Germinal center (tissue), 1 donor: ENCODE measurements at places on chromosomes 2 and 18.

GRCh38 chr2:7472465-7472864, 555.3 kb downstream of the RNF144A start:
- no peak for DNase-seq

GRCh38 chr2:120400551-120400950, 54.6 kb downstream of the INHBB start:
- no peak for DNase-seq

- no peak for DNase-seq
Observed at GRCh38 chr2:210169516-210170195, 1.6 kb downstream of the KANSL1L start.

- peak; percentile 46 for DNase-seq
Observed at GRCh38 chr2:136381722-136382633, 264.0 kb upstream of the CXCR4 start.

- DNase-seq = no peak
Observed at GRCh38 chr18:48975120-48975816, 24.5 kb upstream of the SMAD7 start.

GRCh38 chr2:102848366-102848839, 86.6 kb downstream of the TMEM182 start:
- DNase-seq = peak; percentile 34

DNA sequence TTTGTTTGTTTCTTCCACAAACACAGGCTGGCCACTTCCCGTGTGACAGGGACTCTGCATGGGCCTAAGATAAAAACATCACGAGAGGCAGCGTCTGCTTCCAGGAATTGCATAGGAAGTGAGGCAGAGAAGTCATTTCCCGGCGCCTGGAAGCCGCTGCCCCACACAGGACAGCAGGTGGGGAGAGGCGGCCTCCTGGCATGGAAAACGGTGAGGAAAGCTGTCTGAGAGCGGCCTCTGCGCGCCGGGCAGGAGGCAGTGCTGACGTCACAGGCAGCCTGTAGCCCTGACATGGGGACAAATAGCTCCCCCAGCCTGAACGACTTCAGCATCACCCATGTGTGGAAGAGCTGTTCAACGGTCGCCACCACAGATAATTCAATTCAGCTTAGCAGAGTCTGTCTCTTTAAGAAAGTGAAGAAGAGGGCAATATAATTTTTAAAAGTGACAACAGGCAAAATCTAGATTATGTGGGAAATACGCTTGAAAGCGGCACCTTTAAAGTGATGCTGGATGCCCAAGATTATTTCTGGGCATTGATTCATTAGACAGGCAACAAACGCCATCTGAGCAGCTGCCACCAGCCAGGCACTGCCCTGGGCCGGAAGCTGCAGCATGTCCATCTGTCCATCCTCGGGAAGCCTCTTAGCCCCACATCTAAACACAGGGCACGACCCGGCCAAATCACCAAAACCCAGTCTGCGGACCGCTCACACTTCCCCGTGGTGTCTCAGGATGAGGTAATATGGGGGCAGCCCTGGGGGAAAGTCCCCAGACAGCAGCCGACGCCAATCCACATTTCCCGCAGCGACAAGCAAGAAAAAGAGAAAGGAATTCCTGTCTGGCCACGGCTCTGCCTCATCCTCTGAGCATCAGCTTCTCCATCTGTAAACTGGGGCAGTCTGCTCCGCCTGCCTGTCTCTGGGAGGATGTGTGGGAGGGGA, 138.9 kb downstream of the PXDN start:
- DNase-seq = no peak

- no peak for DNase-seq
Observed at GRCh38 chr2:159617646-159618045, 1.3 kb upstream of the BAZ2B start.

DNA sequence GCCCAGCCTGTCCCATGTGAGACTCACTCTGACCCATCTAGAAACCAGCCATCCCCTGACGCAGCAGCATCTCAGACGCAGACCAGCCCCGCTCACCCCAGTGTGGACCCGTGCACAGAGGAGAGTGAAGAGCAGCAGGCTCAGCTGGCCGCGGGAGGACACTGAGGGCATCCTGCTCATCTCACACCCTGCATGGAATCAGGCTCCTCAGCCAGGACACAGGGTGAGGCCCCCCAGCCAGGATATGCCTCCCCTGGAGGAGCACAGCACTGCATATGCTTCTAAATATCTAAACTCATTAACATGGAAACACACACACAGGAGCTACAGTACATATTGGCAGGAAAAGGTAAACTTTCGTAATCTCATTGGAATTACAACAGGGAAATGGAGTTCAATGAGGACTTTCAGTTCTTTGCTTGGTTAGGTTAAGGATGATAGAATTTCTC, 34.4 kb downstream of the NEMP2 start:
- DNase-seq = no peak

DNA sequence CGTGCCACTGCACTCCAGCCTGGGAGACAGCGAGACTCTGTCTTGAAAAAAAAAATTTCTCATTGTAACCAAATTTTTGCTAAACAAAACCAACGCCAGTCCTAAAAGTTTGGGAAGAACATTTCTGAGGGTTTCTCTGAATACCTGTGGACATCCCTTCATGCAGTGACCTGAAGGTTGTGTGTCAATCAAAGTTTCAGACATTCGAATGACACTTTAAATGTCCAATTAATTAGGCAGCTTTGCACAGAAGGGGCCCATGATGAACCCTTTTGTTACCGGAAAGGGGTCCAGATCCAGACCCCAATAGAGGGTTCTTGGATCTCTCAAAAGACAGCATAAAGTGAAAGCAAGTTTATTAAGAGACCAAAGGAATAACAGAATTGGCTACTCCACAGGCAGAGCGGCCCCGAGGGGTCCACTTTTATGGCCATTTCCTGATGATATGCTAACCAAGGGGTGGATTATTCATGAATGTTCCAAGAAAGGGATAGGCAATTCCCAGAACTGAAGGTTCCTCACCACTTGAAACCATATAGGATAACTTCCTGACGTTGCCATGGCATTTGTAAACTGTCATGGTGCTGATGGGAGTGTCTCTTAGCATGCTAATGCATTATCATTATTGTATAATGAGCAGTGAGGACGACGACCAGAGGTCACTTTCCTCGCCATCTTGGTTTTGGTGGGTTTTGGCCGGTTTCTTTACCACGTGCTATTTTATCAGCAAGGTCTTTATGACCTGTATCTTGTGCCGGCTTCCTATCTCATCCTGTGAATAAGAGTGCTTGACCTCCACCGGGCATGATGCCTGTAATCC, 27.5 kb upstream of the HPCAL1 start:
- DNase-seq = no peak

DNA sequence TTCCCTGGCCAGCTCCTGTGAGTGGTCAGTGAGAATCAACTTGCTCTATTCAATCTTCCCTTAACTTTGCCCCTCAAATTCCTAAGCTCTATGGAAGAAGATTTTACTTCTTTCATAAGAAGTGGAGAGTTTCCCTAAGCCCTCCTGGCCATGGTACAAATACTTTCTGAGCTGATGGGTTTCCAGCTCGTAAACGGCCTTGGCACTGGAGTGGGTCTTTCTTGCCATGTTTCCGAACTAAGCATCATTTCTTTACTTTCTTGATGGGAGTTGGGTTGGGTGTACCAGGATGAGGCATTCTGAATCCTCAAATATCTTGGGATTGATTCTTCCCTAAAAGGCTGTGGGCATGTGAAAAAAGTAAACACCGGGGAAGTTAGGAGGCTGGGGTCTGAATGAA, 72.5 kb downstream of the ACKR3 start:
- no peak for DNase-seq

DNA sequence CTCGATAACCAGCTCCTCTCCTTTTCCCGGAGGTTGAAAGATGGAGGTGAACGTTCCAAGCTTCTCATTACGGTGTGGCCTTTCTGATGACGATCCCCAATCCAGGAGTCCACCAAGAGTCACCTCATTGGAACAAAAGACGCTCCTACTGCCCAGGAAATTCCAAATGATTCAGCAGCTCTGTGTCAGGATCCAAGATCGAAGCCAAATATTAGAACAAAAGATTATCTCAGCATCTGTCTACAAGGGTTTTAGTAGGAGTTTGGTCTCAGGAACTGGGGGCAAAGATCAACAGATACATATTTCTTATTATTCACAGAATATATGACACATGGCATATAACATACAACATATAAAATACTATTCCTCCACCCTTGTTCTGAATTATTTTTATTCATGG, 161.1 kb upstream of the RAB12 start:
- no peak for DNase-seq

DNA sequence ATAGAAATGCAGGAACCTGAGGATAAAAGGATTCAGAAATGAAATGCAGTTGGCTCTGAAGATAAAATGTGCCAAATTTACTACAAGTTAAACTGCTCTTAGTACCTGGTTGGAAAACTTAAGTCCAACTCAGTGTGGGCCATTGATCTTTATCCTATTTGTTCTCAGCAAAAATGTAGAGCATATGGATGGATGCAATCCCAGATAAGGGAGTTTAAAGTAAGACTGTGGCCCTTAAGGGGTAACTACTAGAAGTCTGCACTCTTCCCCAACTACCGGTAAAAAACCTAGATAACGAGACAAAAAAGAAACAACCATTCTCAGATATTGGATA, 63.9 kb downstream of the MDH1 start:
- DNase-seq = no peak

DNA sequence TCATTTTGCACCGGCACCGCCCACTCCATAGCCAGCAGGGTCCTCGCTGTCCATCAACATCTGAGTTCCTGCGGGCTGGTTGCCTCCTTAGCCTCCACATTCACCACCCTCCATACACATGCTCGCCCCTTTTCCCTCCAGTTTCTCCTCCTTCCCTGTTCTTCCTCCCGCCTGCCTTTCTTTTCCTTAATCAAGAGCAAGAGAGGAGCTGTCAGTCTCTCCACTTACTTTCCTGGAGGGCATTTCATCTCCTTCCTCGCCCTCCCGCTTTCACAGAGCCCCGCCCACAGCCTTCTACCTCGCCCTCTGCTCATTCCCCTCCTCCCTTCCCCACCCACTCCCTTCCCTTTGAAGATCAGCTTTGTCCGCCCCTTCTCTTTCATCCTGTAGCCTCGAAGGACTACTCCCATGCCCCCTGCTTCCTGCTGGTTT, 13.8 kb upstream of the ZBTB7C start:
- DNase-seq = no peak

DNA sequence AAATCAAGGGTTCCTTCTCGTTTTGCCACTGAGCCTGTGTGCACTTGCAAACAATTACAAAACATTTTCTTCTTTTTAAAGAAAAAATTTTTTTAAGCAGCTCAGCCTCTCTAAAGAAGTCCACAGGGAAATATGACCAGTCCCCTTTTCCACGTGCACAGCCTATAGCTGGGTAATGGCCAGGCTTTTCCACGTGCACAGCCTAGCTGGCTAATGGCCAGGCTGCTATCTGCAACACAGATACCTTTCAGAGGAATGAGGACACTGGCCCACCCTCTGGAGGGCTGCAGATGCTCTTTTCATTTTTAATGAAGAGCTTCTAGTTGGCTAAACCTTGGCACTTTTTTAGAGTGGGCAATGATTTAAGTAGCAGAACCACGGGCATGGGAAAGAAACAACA, 46.3 kb downstream of the ASB18 start:
- DNase-seq = no peak

DNA sequence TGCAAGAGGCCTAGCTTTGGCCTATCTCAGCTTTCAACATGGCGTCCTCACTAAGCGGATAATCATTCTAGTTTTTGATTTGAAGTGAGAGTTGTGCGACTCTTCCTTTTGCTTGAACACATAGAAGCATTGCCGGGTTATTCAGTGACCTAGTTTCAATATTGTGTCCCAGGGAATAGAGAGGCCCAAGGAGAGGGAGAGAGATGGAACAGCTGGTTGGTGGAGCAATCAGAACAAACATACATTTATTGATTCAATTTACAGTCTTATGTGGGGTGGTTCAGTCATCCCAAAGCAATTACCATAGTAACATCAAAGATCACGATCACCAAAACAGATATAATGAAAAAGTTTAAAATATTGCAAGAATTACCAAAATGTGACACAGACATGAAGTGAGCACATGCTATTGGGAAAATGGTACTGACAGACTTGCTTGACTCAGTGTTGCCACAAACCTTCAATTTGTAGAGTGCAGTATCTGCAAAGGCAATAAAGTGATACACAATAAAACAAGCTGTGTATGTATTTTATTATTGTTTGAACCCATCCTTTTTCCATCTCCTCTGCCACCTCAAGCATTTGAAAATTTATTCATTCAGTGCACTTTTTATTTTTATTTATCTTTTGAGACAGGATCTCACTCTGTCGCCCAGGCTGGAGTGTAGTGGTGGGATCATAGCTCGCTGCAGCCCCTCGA, 30.2 kb downstream of the COPS7B start:
- DNase-seq = no peak

GRCh38 chr2:172953970-172954852, 121.4 kb upstream of the MAP3K20 start:
- DNase-seq = no peak

DNA sequence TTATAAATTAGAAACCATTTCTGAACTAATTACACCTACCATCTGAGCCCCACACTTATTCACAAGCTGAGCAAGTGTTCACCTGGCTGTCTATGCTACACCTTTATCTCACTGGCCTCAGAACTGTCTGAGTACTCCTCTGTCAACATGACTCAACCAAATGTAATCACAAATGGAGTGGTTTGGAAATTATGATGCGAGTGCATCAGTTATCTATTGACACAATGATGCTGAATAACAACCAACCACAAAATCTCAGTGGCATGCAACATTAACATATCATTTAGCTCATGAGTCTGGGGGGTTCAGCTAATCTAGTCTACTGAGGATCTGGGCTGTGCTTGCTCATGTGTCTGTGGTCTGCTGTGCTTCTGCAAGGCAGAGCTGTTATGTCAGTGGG, 184.2 kb upstream of the NXPH2 start:
- DNase-seq = no peak

DNA sequence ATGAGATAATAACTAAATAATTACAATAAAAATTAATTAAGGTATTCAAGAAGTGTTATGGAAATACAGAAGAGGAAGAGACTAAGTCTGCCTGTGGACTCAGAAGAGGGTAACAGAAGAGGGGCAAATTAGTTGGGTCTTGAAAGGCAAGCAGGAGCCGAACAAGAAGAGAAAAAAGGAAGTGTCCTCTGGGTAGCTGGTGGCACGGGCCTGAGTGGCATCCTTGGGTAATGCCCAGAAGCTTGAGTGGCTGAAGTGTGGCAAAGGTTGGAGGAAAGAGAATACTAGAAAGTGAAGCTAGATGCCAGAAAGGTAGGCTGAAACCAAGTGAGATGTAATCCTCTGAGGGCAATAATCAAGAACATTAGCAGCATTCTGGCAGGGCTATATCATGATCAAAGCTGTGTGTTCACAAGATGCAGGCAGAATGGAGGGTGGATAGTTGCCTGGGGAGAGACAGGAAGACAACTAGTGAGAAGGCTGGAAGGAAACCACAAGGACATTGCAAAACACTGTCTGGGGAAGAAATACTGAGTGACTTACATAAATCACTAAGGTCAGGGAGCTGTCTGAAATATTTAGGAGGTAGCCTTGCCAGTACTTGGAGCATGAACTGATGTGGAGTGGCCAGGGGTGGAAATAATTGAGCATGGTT, 16.2 kb downstream of the DOCK10 start:
- no peak for DNase-seq

DNA sequence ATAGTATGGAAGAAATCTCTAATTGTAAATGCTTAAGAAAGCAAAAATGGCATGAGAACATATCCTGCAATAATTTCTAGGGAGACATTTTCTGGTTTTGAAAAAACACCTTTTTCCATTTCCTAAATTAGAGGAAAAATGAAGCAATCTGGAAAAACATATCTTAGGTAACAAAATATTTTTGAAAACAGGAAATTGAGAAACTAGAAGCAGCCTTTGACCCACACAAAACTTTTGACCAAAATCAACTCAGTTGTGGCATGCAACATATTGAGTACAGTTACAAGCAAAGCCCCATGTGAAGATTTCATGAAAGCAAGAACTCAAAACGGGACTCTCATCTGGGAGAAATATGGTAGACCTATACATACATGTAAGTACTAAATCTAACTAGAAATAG, 28.6 kb upstream of the CHAC2 start:
- no peak for DNase-seq
